Right cardiac atrium (tissue), 5 donors: ENCODE measurements at places on chromosomes 4 and X. TPM values are rescaled to one million over a fixed set of nuclear protein-coding genes. Genes with fewer than 3 reads are reported as not detected.
A peak's percentile ranks its signal among the peaks of the same experiment; 100 is the strongest.

The LRAT gene
- not detected for total RNA-seq

GRCh38 chr4:32485956-32486355 lies 1765.8 kb downstream of the PCDH7 start:
- DNase-seq: no peak

DNA sequence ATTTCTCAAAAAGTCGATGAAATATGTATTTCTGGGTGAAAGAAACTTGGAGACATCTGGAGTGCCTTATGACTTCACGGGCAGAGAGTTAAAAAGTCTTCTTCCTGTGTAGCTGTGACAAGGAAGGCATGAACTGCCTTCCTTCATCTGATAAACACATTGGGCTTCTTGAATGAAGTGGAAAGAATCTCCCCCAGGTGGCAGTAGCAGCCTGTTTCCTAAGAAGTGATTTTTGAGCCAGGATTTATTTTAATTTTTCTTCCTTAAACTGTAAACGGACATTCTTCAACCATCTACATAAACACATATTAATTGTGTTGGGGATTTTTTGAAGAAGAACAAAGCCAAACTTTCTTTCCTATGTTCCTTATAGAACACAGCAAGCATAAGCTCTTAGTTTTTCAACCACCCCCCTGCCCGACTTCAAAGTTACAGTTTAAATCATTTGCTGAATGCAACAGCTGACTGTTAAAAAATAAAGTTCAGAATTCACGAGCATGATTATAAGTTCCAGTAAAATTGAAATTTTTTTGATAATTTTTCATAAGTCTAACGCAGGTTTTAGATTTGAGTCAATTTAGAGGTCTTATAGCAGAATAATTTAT lies 980 bp upstream of the GIMD1 start:
- no peak for DNase-seq

The SPIN2A gene
- total RNA-seq: 0.53 TPM

DNA sequence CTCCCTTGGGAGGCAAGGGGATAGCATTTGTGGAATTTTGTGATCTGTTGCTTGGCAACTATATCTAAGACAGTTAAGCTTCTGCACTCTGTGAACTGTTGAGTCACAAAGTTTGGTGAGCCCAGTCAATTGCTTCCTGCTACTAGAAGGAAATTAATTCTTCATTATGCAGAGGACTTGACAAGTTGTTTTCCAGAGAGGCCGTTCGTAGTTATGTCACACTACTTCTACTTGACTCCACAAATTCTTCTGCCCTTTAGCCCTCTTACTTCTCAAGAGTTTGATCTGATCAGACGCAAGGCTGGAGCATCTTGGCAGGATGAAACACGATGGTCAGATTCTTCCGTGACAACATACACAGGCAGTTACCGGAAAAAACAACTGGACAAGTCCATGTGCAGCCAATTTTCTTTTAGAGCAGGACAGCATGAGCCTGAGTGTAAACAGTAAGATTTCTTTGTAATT lies at the start of gene C4orf51:
C4orf51 (plus strand) TSS at position 156 of the 465 bp plus-strand sequence; CDS start at position 214, 58 bp downstream.
- DNase-seq: no peak

DNA sequence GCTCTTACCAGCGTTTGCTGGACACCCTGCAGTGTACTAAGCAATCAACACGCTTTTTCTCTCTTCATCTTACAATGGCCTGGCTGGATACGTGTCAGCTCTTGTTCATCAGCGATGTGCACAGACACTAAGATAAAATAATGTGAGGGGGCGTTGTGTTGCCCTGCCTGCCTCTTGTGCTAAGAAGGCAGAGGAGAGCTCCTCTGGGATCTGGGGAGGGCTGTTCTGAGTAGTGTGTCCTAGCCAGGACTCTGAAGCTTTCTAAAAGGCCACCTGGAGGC lies 49.7 kb downstream of the NELFA start:
- DNase-seq: no peak

The GAGE13 gene
- not detected for total RNA-seq

The SCML2 gene
- total RNA-seq: 1.2 TPM

- DNase-seq: peak; percentile 35
These were observed 313.6 kb upstream of the DDX53 start for GRCh38 chrX:22686138-22686541.

DNA sequence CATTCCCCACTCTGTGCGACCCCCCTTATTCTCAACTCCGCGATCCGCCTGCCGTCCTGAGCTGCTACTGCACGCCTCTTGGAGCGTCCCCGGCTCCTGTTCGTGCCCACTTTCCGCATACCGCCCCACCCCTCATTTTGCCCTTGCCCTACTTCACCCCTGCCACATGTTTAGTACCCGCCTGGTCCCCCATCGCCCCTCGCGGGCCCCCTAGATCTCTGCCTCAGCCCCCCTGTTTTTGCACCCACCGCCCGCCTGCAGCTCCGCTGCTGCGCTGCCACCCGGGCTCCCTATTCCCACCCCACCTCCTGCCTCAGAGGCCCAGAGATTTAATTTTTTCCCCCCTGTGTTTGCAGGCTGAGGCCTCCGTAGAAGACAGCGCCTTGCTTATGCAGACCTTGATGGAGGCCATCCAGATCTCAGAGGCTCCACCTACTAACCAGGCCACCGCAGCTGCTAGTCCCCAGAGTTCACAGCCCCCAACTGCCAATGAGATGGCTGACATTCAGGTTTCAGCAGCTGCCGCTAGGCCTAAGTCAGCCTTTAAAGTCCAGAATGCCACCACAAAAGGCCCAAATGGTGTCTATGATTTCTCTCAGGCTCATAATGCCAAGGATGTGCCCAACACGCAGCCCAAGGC lies 1.4 kb downstream of the MAGED1 start:
- no peak for DNase-seq

- DNase-seq: no peak
These were observed 41.9 kb downstream of the MAMLD1 start for GRCh38 chrX:150405006-150405405.

DNA sequence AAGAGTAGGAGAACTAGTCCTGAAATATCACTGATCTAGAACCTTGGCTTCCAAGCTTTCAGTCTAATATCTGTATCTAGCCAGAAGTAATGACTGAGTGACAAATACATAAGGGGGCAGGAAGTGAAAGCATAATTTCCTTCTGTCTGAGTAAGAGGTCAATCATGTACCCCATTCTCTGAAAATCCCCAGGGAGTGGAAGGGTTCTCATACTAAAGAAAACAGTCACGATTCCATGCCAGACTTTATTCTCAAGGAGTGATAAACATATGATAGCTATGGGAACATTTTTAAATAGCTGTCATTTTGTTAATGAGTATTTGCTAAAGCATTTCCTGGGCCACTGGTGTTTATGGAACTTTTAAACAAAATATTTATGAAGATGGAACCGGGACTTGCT lies 308.5 kb downstream of the ARHGAP24 start:
- no peak for DNase-seq

DNA sequence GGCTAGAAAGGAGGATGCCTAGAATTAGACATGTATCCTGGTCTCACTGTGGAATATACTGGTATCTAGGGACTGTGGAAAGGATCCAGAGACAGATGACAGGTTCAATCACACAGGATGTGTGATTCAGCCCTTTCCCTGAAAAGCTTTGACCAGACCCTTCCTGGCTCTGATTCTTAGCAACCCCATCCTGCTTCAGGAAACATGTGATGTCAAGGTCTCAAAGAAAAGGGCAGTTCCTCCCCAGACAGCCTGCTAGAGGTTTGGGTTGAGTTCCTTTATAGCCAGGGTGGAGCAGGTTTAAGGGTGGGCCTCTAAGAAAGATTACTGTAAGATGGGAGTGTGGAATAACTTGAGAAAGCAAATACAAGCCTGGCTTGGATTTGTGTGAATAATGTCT lies 3.0 kb downstream of the BMP15 start:
- DNase-seq: no peak

The POLN gene
- total RNA-seq: 3.5 TPM

GRCh38 chrX:65601530-65602220 lies 65.8 kb upstream of the MSN start:
- peak; percentile 93 for DNase-seq

DNA sequence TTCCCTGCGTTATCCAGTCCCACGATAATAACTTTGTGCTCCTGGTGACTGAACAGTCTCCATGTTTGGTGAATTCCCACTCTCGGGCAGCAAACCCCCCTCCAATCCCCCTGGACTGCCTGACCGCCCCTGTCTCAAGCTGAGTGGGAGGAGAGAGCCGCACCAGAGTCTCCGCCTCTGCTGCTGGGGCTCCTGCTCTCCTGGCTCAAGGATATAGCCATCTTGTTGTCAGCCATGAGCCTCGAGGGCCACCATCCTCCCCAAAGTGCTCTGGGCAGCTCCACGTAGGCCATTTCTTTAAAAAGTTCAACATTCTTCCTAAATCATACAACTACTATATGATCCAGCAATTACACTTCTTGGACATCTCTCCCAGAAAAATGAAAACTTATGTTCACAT lies 49.3 kb upstream of the PGRMC1 start:
- DNase-seq: no peak

DNA sequence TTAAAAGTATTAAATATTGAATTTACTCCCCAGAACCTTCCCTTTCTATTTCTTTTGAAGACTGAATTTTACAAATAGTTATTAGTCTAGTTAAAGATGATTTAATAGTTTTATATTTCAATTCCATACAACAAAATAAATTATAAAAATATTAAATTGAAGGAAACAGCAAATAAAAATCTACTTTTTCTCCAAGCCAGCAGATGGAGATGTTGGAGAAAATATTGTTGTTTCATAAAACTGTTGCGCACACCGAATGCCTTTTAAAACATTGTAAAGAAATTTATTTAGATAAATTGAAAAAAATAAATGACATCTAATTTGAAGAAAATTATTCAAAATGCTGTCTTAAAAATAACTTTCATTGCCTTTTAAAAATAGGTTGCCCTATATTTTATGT lies 5.5 kb downstream of the GRIA2 start:
- DNase-seq: no peak

The HNRNPH2 gene
- total RNA-seq: 58.2 TPM

GRCh38 chr4:32180086-32180485 lies 1459.9 kb downstream of the PCDH7 start:
- DNase-seq: no peak

- DNase-seq: no peak
These were observed 253.2 kb downstream of the PDHA2 start for GRCh38 chr4:96093057-96093456.

The MAEA gene
- total RNA-seq: 59.9 TPM

DNA sequence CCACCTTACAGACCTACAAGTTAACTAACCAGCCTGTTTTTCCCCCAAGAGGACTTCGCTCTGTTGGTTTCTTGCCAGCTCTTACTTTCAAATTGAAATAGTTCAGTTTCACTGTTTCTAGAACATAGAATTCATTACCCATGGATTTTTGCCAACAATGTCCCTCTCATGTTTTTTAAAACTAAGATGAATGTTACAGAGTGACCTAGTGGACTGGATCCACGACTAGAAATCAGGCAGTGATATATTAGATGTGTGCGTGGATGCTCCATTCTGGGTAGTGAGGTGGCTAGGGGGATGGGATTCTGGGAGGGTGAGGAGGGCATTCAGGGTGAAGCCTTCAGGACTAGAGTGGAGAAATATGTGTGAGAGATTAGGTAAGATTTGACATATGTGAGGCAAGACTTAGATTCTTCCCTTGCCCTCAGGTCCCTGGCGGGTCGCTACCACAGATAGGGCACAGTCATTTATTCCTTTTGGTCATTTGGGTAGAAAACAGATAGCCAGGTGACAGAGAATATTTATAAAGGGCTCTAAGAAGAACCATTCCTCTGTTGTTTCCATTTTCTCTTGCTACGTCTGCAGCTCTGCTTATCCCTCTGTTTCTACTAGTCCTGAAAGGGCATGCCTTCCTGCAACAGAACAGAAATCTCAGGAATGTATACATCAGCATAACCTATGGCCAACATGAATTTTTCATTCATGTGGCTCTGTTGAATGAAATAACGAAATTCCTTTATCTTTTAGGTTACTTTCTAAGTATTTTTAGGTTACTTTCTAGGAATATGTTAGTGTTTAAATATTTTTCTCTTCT lies 15.4 kb upstream of the JADE1 start:
- DNase-seq: no peak

DNA sequence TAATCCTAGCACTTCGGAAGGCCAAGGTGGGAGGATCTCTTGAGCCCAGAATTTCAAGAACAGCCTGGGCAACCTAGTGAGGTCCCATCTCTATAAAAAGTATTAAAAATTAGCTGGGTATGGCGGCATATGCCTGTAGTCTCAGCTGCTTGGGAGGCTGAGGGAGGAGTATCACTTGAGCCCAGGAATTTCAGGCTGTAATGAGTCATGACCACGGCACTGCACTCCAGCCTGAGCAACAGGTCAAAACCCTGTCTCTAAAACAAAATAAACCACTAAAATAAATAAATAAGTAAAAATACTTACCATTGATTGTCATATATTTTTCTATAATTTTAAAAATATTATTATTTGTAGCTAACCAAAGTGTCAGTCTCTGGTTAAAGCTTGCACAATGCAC lies 315.6 kb upstream of the SMIM31 start:
- no peak for DNase-seq

The FAM184B gene
- not detected for total RNA-seq

- DNase-seq: no peak
These were observed 944.4 kb upstream of the GRID2 start for GRCh38 chr4:91359041-91360031.

The GPR173 gene
- 2.6 TPM for total RNA-seq

The PGAM4 gene
- not detected for total RNA-seq

DNA sequence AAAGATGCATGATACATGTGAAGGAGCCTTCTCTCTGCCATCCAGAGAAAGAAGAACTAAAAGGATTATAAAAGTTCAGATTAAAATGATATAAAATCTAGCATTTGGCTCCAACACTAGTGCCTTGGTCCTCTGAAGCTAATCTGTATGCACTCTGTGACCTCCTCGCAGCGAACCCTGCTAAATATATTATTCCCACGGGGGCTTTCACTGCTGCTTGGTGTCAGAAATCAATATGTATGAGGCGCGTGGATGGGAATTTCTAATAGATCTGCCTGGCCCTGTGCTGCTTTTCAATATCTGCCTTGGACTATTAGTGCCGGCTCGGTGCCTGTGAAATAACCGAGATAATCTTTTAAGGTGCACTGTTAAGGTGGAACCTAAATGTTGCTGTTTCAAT lies 69.7 kb downstream of the CXXC4 start:
- DNase-seq: no peak

DNA sequence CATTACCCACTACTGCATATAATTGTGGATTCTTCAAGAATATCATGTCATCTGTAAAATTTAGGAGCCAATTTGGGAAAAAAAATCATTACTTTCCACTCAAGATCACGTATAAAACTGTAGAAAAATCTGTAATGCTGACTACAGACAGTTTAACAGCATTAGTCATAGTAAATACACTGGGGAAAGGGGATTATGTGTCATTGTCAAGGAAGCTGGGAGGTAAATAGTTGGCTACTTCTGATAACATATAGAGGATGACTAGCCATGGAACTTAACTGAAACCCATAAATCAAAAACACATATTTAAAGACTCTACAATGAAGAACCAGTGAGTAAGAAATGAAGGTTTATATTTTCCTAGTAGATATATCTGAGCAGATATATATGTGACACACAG lies 1666.4 kb upstream of the IGFBP7 start:
- no peak for DNase-seq
